ENCODE measurements at places on chromosomes 2 and 18.
A peak's percentile ranks its signal among the peaks of the same experiment; 100 is the strongest.

GRCh38 chr2:96175951-96176350, 30.7 kb upstream of the DUSP2 start:
- no peak for DNase-seq

GRCh38 chr18:46629361-46629760, 27.7 kb downstream of the LOXHD1 start:
- no peak for DNase-seq

DNA sequence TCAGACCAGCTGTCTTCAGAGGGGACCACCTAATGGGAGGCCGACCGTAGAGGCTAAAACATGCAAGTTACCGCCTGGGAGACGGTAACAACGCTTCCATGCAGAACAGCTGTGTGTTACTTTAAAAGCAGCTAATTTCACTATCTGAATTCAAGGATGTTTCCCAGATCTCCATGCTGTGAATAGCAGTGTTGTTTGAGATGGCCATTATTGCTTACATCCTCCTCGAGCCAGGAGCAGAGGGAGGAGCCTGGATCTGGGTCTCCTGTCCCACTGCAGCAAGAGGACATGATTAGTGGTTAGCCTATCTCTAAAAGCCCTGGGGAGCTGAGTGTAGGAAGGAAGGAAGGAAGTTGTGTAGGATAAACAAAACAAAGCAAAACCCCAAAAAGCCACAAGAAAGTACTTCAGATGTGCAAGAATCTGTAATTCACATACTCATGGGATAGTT, 50.9 kb downstream of the ACTR2 start:
- DNase-seq = no peak

GRCh38 chr2:241558532-241559322, at the start of gene BOK:
Gene BOK, plus strand, starts transcription at chr2:241558745. Its CDS starts 739 bp downstream, at chr2:241559484.
- peak; percentile 89 for DNase-seq

- no peak for DNase-seq
Observed at GRCh38 chr2:63617366-63617765, 28.6 kb downstream of the MDH1 start.

- DNase-seq = no peak
Observed at GRCh38 chr18:47877892-47878291, 52.6 kb downstream of the SMAD2 start.

DNA sequence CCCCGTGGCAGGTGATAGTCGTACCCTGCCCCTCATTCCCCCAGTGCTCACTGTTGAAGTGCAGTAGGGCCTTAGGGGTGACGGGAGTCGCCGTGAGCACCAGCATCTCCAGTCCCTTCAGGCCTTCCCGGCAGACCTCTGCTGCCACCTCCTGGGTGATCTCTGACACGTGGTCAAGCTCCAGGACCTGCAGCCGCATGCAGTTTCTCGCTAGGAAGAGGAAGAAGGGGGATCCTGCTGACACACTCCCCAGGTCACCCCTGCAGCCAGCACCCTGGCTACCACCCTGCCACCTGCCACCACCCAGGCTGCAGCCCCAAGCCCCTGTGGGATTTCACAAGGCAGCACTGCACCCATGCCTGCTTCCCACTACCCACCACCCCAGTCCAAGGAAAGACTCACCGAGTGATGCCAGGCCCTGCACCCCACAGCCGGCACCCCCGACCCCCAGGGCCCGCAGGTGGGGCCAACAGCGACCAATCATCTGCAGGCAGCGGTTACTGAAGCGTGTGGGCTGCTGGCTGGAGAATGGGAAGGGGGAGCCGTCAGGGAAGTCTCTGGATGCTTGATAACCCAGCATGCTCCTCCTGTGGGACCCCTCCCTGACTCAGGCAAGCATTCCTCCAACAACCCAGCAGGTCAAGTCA, 23.8 kb downstream of the FBXO41 start:
- peak; percentile 69 for DNase-seq

GRCh38 chr2:227703961-227704360, 13.9 kb downstream of the SLC19A3 start:
- no peak for DNase-seq

Measured in RKO (cell line).